ENCODE measurements at places on chromosomes 4 and X.
A peak's percentile ranks its signal among the peaks of the same experiment; 100 is the strongest.

DNA sequence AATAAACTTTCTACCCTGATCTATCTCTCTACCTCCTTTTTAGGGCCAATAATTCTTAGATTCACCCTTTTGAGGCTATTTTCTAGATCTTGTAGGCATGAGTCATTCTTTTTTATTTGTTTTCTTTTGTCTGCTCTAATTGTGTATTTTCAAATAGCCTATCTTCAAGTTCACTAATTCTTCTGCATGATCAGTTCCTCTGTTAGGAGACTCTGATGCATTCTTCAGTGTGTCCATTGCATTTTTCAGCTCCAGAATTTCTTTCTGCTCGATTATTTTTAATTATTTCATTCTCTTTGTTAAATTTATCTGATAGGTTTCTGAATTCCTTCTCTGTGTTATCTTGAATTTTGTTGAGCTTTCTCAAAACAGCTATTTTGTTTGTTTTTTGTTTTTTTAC, 11.3 kb downstream of the CXorf58 start:
- no peak for DNase-seq

DNA sequence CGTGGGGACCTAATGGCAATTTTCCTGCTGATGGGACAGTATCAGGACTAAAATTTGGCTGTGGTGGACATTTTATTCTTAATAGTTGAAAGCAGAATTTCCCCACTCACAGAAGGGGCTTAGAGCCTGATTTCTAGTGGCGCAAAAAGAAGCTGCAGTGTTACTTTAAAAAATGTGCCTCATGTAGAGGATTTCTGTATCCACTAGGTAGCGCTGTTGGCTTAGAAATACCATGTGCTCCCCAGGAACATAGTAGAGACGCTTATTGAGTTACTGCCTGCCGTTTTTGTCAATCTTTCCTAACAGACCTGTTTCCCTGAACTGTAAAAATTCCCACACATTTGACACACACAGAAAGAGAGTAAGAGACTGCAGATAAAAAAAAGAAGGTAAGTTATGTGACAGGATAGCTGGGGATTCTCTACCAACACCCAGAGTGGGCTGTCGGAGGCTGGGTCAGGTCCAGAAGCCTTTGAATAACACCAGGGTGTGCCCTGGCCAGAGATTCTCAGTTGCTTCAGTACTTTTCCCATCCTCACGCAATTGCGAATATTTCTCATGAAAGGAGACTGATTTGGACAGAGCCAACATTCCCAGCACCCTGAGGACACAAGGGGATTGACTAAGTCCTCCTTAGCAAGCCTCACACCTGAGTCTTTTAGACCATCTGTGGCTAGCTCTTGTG, 88.4 kb downstream of the ZXDA start:
- no peak for DNase-seq

GRCh38 chr4:55018978-55019377, 106.4 kb downstream of the KDR start:
- DNase-seq = no peak

- no peak for DNase-seq
These were observed 410.6 kb downstream of the HNRNPD start for GRCh38 chr4:81963015-81963762.

GRCh38 chr4:119721878-119722277, 93.3 kb upstream of the PDE5A start:
- DNase-seq = no peak

DNA sequence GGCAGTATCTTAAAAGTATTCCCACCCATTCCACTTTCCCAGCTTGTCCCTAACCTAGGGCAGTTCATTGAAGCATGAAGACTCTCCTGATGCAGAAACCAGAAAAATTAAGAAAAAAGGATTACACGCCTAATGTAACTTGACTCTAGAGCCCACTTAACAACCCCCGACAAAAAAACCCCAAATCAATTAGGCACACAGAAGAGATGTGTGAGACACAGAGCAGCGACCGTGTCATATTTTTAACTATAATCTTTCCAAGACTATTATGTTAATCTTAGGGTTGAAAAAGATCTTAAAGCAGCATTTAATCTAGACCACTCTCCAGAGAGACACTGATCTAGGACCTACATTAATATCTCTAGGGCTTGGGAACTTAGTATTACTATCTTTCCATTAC, 1.3 kb downstream of the YTHDC1 start:
- DNase-seq = no peak

- no peak for DNase-seq
These were observed 18.4 kb downstream of the CT47B1 start for GRCh38 chrX:120857240-120857639.

- DNase-seq = no peak
These were observed 378.3 kb upstream of the NDST4 start for GRCh38 chr4:115491686-115492085.

DNA sequence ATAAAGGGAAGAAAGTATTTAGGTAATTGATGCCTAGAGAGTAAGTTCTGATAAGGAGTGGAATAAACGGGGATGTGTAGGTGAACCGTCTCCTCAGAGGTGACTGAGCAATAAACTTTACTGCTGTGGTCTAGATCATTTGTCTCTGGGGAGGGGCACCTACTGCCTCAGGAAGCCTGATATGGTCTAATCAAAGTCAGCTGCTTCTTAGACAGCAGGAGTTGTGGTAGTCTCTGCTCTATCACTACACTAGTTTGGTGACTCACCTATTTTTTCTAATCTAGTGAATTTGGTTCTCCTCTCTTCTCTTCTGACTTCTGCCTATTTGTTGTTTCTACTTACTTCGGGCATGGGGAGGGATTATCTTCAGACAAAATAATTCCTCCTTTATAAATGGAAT, 95.1 kb upstream of the STIM2 start:
- no peak for DNase-seq

- DNase-seq = no peak
These were observed 35.2 kb downstream of the DTHD1 start for GRCh38 chr4:36316607-36317006.

DNA sequence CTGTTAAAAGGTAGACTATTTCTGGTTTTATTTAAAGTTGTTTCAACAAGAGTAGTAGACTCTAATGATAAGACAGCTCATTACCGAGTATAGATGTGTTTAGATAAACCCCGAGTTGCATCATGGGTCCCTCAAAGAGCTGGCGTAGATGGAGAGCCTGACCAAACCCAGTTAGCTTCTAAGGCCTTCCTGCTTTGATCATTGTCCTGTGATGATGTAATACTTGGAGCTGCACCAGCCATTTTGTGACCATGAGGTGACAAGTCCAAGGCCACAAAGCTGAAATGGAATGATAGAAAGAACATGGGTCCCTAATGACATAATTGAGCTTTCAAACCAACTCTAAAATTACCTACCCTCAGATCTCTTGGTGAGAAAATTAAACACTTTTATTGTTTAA, 66.6 kb upstream of the TAB3 start:
- no peak for DNase-seq

DNA sequence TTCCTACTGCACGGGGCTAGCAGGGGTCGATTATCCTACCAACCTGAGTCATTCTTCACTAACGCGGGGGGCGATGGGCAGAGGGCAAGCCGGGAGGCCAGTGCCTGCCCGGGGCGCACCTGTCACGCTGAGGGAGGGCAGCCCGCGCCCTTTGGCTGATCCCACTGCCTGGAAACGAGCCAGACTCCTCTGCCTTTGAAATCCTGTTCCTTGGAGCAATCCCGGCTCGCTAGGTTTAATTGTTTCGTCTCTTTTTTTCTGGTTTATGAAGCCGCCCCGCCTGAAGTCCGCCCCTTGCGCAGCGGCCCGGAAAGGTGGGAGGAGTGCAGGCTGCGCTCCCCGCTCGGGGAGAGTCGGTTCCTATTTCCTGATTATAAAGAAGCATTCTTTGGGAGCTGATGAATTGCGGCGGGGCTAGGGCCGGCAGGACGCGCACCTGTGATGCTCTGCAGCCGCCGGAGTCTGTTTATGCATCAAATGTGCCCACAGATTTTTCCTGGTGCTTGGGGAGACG, 484.2 kb downstream of the BCOR start:
- DNase-seq = peak; percentile 29

DNA sequence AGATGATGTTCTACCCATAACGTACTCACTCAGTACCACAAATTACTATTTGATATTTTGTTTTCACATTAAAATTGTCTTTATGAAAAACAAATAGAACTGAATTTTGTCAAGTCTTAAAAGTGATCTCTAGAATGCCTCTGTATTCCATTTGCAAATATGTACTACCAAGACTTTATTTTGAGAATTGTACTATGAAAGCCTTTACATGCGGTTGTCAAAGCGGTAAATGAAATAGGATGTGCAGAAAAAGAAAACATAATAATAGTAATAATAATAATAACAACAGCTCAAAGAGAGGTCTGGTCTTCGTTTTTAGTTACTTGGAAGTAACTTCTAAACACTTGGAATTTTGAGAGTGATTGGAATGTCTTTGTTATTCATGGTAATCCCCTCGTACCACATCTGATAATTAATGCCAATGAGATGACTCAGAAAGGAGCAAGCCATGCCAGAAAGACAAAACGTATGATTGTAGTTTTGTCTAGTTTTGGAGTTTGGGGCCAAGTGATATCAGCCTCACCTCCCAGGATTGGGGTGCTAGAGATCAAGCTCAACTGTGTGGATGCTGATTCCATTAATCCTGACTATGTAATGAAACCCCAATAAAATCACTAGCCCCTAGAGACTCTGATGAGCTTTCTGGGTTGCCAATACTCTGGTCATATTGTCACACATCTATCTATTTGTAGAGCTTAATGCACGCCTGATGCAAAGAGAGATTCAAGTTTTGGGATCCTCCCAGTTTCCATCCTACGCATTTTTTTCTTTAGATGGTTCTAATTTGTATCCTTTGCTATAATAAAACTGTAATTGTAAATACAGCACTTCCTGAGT, 20.2 kb upstream of the CTSO start:
- no peak for DNase-seq

DNA sequence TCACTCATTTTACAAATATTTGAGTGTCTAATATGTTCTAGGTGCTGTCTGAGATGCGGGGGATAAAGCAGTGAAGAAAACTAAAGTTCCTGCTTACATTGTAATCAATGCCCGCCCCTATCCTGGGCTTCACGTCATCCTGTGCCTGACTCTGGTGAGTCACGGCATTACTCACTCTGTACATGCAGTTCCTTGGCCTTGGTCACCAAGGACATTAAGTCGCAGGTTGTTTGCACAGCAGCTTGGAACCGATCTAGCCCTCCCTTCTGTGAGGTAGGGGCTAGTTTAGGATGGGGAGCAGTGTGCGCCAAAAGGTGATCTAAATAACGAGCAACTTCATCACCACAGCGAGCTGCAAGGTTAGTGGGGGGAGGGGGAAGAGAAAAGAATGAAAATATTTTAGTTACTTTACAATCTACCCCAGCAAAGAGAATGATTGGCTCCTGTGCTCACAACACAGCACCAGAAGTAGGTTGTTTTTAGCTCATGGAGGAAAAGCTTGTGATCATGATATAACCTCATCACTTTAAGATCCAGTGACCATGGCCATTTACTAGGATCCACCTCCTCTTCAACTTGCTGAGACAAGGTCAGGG, 48.0 kb upstream of the HDAC8 start:
- DNase-seq = no peak

- no peak for DNase-seq
These were observed 11.3 kb upstream of the CD99 start for GRCh38 chrX:2679534-2680485.

GRCh38 chr4:95264843-95265242, 283.9 kb downstream of the UNC5C start:
- no peak for DNase-seq

GRCh38 chr4:41213625-41214135, 662 bp downstream of the APBB2 start:
- DNase-seq = no peak

DNA sequence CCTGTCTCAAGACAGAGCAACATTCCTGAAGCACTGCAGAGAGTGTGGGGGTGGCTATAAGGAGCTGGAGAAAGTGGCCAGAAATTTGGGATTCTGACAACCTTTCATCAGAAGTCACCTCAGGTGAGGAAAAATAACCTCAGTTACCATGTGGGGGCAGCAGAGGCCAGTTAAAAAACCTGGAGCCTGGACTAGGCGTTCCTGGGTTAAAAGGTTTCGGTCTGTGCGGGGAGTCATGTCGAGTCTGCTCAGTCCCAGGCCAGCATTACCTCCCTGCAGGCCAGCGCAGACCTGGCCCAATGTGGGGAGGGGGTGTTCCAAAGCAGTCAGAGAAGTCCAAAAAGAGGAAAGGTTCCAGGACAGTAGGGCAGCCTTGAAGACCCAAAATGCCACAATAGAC, 10.9 kb upstream of the NALF2 start:
- no peak for DNase-seq

DNA sequence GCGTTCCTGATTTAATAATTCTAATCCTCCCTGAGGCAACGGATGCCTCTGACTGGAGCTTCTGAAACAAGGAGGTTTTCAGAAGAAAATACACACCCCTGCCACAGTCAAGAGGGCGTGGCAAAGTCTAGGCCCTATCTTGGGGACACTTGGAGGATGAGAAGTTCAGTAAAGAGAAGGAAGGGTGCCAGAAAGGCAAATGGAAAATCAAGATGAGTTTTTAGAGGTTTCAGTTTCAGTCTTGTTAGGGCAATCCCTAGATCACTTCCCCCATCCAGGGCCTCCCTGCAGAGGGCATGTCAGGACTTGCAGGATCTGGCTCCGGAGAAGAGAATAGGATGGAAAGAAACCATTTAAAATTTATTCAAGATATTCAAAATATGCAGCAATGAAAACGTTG, 28.5 kb upstream of the FGF2 start:
- no peak for DNase-seq

- no peak for DNase-seq
These were observed at the start of gene CC2D2A for GRCh38 chr4:15469402-15470127. Gene CC2D2A, plus strand, starts transcription at chr4:15469882. Its CDS starts 6,051 bp downstream, at chr4:15475933.

GRCh38 chrX:50799531-50799961, 14.4 kb downstream of the SHROOM4 start:
- DNase-seq = no peak

DNA sequence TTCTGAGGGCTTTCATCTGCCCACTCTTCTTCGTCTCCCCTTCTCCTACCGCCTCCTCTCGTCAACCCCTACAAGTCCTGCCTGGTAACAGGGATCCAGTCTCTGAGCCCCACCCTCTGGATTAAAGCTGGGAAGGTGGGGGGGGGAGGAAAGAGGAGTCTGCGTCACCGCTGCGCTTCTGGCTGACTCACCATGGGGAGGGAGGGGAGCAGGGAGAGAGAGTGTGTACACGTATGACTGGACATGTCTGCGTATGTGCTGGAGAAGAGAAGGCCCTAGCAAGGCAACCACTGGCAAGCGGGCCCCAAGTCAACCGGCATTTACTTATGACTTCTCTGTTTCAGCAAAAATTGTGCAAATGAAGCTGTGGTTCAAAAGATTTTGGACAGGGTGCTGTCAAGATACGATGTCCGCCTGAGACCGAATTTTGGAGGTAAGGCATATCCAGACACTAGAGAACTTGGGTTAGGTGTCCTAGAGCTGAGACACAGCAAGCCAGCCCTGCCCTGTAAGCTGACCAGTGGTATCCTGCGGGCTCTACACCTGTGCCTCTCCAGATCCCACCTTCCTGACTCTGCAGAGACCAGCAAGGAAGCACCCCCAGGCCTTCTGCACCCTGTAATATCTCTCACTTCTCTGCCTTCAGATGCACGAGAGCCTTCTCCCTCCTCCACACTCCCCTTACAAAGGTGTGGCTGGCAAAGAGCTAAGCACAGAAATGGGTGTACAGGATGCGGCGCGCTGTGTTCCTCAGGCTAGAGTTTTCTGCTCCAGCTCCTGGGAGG, 2.5 kb downstream of the GABRQ start:
- DNase-seq = no peak

GRCh38 chr4:156560701-156561100, 410.9 kb downstream of the PDGFC start:
- DNase-seq = no peak
